ENCODE measurements at places on chromosomes 16 and 17.
A peak's percentile ranks its signal among the peaks of the same experiment; 100 is the strongest.

GRCh38 chr17:19273731-19274130, 36.6 kb downstream of the EPN2 start:
- no peak for DNase-seq
- no peak overlapping the region for H3K27ac ChIP-seq
- H3K36me3 ChIP-seq, result peaks cover 5% of the 10 kb centered on the region
- no peaks in the 10 kb centered on the region for H3K4me1 ChIP-seq
- no peak overlapping the region for H3K4me3 ChIP-seq

DNA sequence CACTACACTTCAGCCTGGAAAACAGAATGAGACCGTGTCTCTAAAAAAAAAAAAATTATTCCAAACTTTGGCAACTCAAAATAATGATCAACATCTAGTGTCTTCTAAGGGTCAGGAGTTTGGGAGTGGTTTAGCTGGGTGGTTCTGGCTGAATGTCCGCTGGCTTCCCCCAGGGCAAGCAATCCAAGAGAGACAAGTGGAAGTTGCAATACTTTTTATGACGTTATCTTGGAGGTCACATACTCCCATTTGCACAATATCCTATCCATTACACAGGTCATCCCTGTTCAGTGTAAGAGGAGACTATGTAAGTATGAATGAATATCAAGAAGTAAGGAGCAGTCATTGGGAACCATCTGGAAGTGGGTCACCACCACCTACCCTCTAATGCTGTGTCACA, 15.2 kb upstream of the CLEC3A start:
- H3K4me1 ChIP-seq, result no peaks in the 10 kb centered on the region
- no peak for DNase-seq
- H3K27me3 ChIP-seq, result peaks cover 16% of the 10 kb centered on the region
- no peaks in the 10 kb centered on the region for H3K36me3 ChIP-seq
- no peak overlapping the region for H3K4me3 ChIP-seq

DNA sequence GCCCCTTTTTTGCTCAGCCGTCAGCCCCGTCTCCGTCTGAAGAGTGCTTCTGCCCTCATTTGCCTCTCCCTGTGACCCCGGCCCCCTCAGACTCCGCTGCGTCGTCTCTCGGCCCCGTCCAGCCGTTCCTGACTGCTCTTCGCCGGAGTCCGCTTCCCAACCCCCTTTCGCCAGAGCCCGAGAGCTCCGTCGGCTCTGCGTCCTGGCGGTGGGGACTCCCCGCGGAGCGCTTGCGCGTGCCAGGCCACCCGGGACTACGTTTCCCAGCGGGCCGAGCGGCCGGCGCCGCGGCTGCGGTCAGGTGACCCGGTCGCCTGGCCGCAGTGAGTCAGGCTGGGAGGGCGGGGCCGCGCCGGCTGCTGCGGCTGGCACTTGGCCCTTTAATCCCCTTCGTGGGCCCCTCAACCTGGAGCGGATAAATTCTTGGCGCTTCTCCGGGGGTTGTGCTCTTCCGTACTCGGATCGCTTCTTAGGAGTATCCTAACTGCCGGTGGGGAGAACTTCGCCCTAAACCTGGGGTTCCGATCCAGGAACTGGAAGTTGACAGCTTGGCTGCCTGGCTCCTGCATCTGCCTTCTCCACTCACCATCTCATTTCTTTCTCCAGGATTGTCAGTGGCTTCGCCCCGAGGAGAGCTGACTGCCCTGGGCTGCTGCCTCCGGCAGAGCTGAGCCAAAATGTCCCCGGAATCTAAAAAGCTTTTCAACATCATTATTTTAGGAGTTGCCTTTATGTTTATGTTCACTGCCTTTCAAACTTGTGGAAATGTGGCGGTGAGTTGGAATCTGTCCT, at the start of gene MFSD11:
Gene MFSD11, plus strand, starts transcription at position 444 of the 792 bp plus-strand sequence. Its CDS starts 234 bp downstream, at position 678.
- DNase-seq, result peak; percentile 75
- H3K36me3 ChIP-seq, result peaks cover 41% of the 10 kb centered on the region
- no peaks in the 10 kb centered on the region for H3K27me3 ChIP-seq

GRCh38 chr17:8384801-8385378, 1.9 kb upstream of the RPL26 start:
- DNase-seq, result peak; percentile 92
- H3K4me3 ChIP-seq, result peak overlapping the region; percentile 92
- peak overlapping the region; percentile 94 for H3K27ac ChIP-seq
- no peaks in the 10 kb centered on the region for H3K27me3 ChIP-seq

DNA sequence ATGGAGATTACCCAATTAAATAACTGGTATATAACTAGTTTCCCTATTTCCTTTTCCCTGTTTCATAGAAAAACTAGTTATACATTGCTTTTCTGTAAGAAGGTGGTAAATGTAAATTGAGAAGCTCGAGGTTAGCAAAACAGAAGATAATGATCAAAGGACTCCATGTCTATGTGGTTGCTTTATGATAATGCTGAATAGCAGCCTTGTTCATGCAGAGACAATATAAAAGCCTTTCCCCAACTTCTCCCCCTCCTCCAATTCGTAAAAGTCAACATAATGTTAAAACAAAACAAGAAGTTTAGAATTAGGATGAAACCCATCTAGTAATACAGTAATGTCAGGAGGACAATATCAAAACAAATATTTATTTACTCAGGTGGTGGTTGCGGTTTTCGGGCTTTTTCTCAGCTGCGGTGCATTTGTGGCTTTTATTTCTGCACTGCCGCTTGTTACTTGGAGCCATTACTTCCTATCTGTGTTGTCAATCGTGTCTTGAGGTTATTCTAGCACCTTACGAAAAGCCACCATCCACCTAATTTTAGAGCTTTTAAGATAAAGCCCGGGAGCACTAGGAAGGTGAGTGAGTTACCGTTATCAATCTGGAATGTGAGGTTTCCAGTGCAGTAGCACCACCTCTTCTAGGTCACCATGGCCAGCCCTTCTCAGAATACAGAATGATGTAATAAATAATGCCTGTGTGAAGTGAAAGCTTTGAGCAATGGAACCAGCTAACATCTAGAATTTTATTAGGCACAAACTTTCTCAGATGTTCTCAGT, 297.5 kb downstream of the CDH13 start:
- H3K4me1 ChIP-seq, result no peaks in the 10 kb centered on the region
- no peak overlapping the region for H3K4me3 ChIP-seq
- H3K27me3 ChIP-seq, result no peaks in the 10 kb centered on the region
- no peak overlapping the region for H3K27ac ChIP-seq
- H3K36me3 ChIP-seq, result no peaks in the 10 kb centered on the region

DNA sequence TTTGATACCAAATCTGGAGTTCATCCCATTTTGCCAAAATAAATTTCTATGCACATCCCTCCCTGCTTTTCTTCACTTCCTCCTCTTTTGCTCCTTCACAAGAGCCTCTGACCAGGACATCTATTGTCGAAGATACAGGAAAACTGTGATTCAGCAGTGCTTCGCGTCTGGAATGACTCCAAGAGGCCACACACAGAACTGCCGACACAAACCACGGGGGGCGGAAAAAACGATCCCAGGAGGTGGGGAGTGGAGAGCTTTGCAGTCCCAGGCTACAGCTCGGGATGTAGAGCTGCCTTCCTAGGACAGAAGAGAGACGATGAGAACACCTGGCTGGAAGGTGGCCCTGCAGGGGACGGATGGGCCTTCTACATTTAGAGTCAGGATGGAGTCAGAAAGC, 102.8 kb downstream of the XYLT1 start:
- no peak for DNase-seq
- no peak overlapping the region for H3K4me3 ChIP-seq
- H3K4me1 ChIP-seq, result no peaks in the 10 kb centered on the region

- no peak overlapping the region for H3K4me3 ChIP-seq
- no peak overlapping the region for H3K27ac ChIP-seq
- no peaks in the 10 kb centered on the region for H3K4me1 ChIP-seq
- no peak for DNase-seq
- H3K36me3 ChIP-seq, result no peaks in the 10 kb centered on the region
- no peaks in the 10 kb centered on the region for H3K27me3 ChIP-seq
These were observed 8.7 kb downstream of the PDE6G start for GRCh38 chr17:81647640-81648012.

- peaks cover 5% of the 10 kb centered on the region for H3K4me1 ChIP-seq
- H3K27ac ChIP-seq, result no peak overlapping the region
- no peaks in the 10 kb centered on the region for H3K36me3 ChIP-seq
- no peak for DNase-seq
- H3K4me3 ChIP-seq, result peak overlapping the region; percentile 91
These were observed 877 bp upstream of the KREMEN2 start for GRCh38 chr16:2963074-2963722.

GRCh38 chr16:9402293-9402860, 310.9 kb downstream of the HAPSTR1 start:
- no peaks in the 10 kb centered on the region for H3K36me3 ChIP-seq
- H3K27me3 ChIP-seq, result no peaks in the 10 kb centered on the region
- H3K27ac ChIP-seq, result no peak overlapping the region
- H3K4me1 ChIP-seq, result no peaks in the 10 kb centered on the region
- no peak overlapping the region for H3K4me3 ChIP-seq

- H3K4me1 ChIP-seq, result peaks cover 39% of the 10 kb centered on the region
- H3K36me3 ChIP-seq, result peaks cover 33% of the 10 kb centered on the region
- H3K4me3 ChIP-seq, result no peak overlapping the region
- H3K27me3 ChIP-seq, result no peaks in the 10 kb centered on the region
- no peak for DNase-seq
These were observed 17.5 kb downstream of the MAP3K14 start for GRCh38 chr17:45299361-45299760.

DNA sequence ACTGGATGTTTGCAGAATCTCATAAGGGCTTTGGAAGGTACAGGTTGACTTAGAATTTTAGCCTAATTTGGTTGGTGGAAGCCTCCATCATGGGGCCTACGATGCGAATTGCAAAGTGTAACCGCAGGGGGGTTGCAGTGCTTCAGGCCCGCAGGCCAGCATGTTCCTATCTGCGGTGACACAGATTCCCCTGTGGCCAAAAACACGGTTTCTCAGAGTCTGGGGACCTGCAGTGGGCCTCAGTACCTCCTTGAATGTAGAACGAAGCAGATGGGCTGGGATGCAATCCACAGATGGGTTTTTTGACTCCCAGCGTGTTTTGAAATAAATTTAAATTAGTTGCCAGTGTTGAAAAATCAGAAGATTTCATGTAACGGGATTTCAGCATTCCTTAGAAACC, 34.7 kb downstream of the KIAA0513 start:
- no peak for DNase-seq
- H3K36me3 ChIP-seq, result no peaks in the 10 kb centered on the region
- H3K4me3 ChIP-seq, result no peak overlapping the region
- H3K4me1 ChIP-seq, result no peaks in the 10 kb centered on the region
- H3K27ac ChIP-seq, result no peak overlapping the region

DNA sequence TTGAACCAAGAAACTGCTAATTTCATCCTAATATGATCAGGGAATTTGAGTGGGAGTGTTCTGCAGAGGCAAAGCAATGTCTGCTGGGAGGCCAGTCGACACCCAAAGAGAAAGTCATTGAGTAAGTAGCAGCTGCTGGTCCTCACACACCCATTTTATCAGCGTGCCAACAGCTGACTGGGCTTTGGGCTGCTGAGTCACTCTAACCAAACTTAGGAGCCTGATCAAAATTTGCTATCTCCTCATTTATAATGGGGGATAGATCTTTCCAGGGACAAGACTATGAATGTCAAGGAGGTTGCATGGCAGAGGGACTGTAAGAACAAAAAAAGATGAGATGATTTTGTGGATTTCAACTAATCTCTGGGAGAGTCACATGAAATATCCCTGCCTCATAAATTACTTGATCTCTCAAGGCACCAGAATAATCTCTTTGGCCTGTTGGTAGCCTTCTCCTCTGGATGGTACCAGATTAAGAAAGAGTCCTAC, 32.9 kb downstream of the CPSF4L start:
- peaks cover 42% of the 10 kb centered on the region for H3K4me1 ChIP-seq
- H3K27ac ChIP-seq, result peak overlapping the region; percentile 70
- peak; percentile 77 for DNase-seq
- no peak overlapping the region for H3K4me3 ChIP-seq
- H3K36me3 ChIP-seq, result peaks cover 8% of the 10 kb centered on the region
- no peaks in the 10 kb centered on the region for H3K27me3 ChIP-seq

GRCh38 chr17:10757647-10758046, 27.8 kb upstream of the TMEM220 start:
- H3K27me3 ChIP-seq, result peaks cover 36% of the 10 kb centered on the region
- no peaks in the 10 kb centered on the region for H3K36me3 ChIP-seq
- no peak overlapping the region for H3K4me3 ChIP-seq
- no peak overlapping the region for H3K27ac ChIP-seq
- DNase-seq, result no peak

DNA sequence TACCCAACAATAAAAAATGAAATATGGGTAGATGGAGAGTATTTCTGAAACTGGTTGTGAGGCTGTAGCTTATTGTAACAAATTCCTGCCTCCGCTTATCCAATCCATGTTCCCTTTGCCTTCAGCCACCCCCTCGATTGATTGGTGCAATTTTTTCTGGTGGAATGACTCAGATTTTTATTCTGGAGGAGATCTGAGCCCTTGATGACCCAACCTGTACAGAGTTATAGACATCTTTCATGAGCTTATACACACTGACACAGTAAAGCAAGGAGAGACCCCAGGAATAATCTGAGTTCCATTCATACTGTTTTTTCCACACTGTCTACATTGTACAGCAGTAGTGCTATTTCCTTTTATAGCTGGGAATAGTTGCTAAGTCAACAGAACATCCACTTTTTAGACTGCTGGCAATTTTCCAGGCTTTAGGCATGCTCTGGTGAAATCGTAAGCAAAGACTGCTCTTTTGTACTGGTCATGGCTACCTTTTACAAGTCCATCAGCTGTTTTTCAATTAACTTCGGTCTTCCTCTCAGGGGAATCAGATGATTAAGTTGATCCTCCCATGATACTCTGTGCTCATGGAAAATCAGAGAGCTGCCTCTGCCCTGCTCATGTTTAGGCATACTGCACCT, 30.1 kb downstream of the CCL4 start:
- H3K4me1 ChIP-seq, result no peaks in the 10 kb centered on the region
- no peak for DNase-seq
- H3K27ac ChIP-seq, result no peak overlapping the region
- no peak overlapping the region for H3K4me3 ChIP-seq
- peaks cover 36% of the 10 kb centered on the region for H3K27me3 ChIP-seq

GRCh38 chr17:77741109-77741508, 217.4 kb upstream of the TNRC6C start:
- H3K4me1 ChIP-seq, result no peaks in the 10 kb centered on the region
- H3K27ac ChIP-seq, result no peak overlapping the region
- DNase-seq, result no peak
- H3K27me3 ChIP-seq, result peaks cover 89% of the 10 kb centered on the region

DNA sequence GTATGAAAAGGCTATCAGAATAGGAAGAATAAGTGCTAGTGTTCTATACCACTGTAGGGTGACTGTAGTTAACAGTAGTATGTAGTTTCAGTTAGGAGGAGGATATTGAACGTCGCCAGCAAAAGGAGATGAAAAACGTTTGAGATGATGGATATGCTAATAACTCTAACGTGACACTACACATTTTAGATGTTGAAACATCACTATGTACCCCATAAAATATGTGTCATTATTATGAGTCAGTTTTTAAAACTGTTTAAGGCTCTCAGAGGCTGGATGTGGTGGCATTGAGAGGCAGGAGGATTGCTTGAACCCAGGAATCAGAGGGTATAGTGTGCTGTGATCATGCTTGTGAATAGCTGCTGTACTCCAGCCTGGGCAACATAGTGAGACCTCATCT, 31.8 kb downstream of the UBN1 start:
- H3K27ac ChIP-seq, result no peak overlapping the region
- peaks cover 31% of the 10 kb centered on the region for H3K4me1 ChIP-seq
- H3K36me3 ChIP-seq, result peaks cover 29% of the 10 kb centered on the region
- no peak for DNase-seq
- no peak overlapping the region for H3K4me3 ChIP-seq
